ENCODE measurements at places on chromosomes 13 and 19.

DNA sequence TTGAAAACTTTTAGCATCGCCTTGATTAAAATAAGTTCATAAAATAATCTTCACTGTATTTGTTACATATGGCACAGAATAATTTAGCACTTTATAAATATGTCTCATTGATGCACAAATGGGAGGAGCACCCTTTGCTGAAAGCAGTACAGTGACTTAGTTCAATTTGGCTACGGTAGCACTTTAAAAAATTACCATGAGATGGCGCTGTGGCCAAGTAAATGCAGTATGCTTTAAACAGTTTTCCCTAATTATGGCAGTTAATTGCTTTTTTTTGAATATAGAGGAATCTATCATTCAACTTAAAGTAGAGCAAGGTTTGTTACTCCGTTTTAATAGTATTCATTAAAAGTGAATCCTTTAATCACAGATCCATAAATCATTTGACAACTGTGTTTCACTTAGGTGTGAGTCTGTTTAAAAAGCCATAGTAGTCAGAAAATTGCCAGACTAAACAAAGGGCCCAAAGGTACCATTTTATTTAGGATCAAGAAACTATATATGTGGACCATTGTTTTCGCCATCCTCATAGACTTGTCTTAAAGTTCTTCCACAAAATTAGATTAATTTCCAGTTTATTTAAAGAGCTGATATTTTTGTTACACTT lies 34.7 kb upstream of the ESD start:
- DNase-seq = peak; percentile 8

DNA sequence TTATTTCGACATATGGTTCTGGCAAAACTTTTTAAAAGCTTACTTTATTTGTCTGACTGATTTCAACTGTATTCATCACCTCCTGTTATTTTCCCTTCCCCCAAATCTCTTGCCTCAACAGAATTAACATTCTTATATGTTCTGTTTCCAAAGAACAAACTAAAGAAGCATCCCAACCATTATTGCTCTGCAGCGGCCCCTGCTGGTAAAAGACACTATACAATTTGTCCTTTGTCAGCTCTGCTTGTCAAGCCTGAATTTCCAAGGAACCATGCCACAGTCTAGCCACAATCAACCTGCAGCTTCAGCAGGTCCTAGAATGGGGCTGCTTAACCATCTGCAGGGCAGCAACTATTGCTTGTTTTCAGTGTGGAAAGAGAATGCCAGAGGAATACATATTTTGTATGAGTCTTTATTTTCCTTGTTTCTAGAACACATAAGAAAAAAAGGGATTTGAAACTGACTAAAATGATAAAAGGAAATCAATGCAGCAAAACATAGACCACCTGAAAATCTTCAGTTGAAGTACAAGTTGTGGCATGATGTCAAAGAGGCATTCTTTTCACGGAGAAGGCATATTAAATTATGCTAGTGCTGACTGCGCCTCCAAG lies 845.3 kb downstream of the DIAPH3 start:
- DNase-seq = peak; percentile 3

- no peak for DNase-seq
Measured at GRCh38 chr13:105956921-105957320, 578.5 kb downstream of the EFNB2 start.

- DNase-seq = no peak
Measured at GRCh38 chr19:45920458-45920857, 5.9 kb upstream of the NANOS2 start.

DNA sequence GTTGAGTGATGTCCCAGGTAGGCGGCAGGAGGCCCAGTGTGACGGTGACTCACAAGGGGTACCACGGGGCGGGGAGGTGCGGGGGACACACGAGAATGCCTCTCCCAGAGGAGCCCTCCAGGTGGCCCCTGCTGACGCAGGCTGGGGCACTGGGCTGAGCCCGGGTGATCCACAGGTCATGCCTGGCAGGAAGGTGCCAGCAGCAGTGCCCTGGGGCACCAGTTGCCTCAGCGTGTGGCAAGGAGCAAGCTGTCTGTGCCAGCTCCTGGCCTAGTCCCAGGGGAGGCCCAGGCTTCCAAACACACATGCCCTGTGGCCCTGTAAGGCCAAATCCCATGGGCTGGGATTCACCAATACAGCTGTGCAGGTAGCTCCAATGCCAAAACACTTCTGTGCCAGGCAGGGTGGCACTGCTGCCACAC lies 28.0 kb downstream of the AKT2 start:
- no peak for DNase-seq

DNA sequence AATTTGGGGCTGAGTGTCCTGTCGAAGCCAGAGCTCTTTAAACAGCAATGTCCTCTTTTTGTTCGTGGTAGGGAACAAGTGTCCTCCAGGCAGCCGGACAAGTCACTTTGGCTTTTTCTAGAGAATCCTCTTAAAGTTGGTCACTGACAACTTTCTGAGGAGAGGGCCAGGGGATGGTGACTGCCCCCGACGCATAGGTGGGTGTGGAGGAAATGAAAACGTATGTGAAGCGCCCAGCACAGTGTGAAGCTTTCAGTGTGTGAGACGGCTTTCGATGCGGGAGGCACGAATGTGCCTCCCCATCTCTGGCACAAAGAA lies 45.8 kb upstream of the ZNF536 start:
- no peak for DNase-seq

DNA sequence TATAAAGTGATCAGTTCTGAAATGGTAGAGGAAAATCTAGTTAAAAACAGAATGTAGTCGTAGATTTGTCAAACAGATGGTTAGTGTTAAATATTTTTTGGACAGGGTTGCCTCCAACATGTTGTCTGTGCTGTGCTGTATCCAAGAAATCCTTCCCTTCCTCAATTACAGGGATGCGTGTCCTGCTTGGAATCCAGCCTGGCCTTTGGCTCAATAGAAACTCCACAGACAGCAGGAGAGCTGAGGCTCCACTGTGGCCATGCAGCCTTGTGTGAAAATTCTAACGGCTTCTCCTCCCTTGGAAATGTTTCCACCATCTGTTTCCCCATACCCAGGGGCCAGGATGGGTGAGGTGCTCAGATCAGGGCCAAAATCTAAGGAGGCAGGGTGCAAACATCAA lies 67.7 kb upstream of the USP29 start:
- no peak for DNase-seq

DNA sequence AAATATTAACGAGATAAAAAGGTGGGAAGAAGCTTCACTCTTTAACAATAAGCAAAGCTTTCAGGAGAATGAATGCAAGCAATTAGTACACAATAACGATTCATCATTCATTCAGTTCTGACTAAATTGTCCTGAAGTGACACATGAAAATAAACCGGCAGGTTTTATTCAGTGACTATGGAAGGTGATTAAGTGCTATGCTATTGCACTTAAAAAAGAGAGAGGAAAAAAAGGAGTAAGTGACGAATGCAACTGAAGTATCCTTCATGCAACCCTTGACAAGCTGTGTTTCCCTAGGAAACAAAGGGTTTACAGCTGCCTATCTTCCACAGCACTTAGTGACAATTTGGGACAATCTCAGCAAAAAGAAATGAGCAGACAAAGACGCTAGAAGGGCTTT lies 1.4 kb downstream of the LIG4 start:
- DNase-seq = no peak

Data from AG09309 (cell line).